Activated CD4-positive, alpha-beta T cell treated with anti-CD3 and anti-CD28 coated beads, Interleukin-2, amount 10 ng/mL, durations not matched to agents 7 days and 5 days (primary cell): ENCODE measurements at places on chromosomes 12 and 14. TPM values are rescaled to one million over a fixed set of nuclear protein-coding genes. Genes with fewer than 3 reads are reported as not detected.

GRCh38 chr12:104285740-104286515 is 17.6 kb upstream of the EID3 start:
- DNase-seq, result no peak
- peaks cover 2% of the 10 kb centered on the region for H3K27me3 ChIP-seq
- peaks cover 14% of the 10 kb centered on the region for H3K36me3 ChIP-seq

- no peaks in the 10 kb centered on the region for H3K36me3 ChIP-seq
- DNase-seq, result peak; percentile 8
- peaks cover 7% of the 10 kb centered on the region for H3K27me3 ChIP-seq
- no peaks in the 10 kb centered on the region for H3K4me1 ChIP-seq
Observed at GRCh38 chr12:108063192-108063591, 65.9 kb upstream of the WSCD2 start.

DNA sequence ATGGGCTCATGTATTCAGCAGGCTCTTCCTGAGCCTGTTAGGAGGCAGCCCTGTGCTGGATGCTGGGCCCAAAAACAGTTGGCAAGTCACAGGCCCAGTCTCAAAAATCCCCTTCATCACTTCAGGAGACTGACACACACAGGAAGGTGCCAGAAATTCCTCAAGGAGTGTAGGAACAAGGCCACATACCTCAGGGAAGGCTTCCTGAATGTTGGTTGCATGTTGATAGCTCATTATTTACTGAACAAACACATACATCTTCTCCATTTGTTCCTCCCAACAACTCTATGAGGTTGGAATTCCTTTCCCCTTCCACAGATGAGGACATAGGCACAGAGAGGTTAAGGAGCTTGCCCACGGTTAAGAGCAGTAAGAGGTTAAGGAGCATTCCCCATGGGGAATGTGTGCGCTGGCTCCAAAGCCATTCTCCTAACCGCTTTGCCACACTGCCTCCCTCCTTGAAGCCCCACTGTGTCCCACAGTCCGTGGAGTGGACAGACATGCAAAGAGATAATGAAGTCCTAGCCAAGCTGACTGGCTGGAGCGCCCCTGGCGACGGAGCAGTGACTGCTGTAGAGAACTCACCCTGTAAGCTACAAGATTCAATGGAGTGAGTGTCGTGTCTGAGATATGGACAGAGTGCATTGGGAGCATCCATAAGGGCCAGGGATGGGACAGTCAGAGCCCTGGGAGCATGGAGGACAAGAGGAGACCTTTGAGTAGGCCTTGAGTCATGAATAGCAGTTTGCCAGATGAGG is 3.3 kb downstream of the HHIPL1 start:
- no peaks in the 10 kb centered on the region for H3K36me3 ChIP-seq
- DNase-seq, result no peak
- no peak overlapping the region for H3K4me3 ChIP-seq
- H3K4me1 ChIP-seq, result no peaks in the 10 kb centered on the region

- H3K36me3 ChIP-seq, result peaks cover 2% of the 10 kb centered on the region
- peaks cover 73% of the 10 kb centered on the region for H3K4me1 ChIP-seq
- peak; percentile 28 for DNase-seq
- H3K27ac ChIP-seq, result peak overlapping the region; percentile 95
- H3K27me3 ChIP-seq, result no peaks in the 10 kb centered on the region
- peak overlapping the region; percentile 70 for H3K4me3 ChIP-seq
Observed at GRCh38 chr12:6631549-6631961, 4.2 kb downstream of the LPAR5 start.

- no peak overlapping the region for H3K27ac ChIP-seq
- H3K4me3 ChIP-seq, result no peak overlapping the region
- H3K4me1 ChIP-seq, result peaks cover 39% of the 10 kb centered on the region
- no peak for DNase-seq
- H3K36me3 ChIP-seq, result peaks cover 53% of the 10 kb centered on the region
Observed at GRCh38 chr14:63912286-63912685, 59.5 kb downstream of the SYNE2 start.

GRCh38 chr12:41635626-41636364 is 447.7 kb downstream of the PDZRN4 start:
- H3K4me3 ChIP-seq, result no peak overlapping the region
- H3K36me3 ChIP-seq, result no peaks in the 10 kb centered on the region
- no peaks in the 10 kb centered on the region for H3K4me1 ChIP-seq
- H3K27ac ChIP-seq, result no peak overlapping the region

TIGAR gene
- total RNA-seq, result 11.0 TPM

FANCM gene
- total RNA-seq, result 15.6 TPM

RFLNA gene
- not detected for total RNA-seq

GPD1 gene
- total RNA-seq, result 0.25 TPM

FOXM1 gene
- 131 TPM for total RNA-seq

ARG2 gene
- 1.6 TPM for total RNA-seq
